Ovary (tissue), 10 donors: ENCODE measurements at places on chromosomes 1 and 21.

GRCh38 chr1:219931033-219931432 is 2.7 kb upstream of the SLC30A10 start:
- DNase-seq = no peak

DNA sequence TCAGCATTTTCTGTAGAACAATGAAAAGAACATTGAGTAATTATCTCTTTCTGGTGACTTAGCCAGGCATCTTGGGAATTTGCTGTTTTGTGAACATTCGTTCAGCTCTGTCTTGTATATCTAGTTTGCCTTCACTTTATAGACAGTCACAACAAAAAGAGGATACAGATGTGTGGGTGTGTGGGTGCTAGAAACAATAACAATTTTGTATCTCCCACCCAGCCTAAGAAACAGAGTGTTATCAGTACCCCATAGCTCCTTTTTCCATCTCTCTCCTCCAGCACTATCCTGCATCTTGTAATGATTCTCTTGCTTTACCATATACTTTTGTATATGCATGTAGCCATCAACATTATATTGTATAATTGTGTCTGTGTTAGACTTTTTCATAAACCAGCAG is 33.0 kb downstream of the AK4 start:
- DNase-seq = no peak

- DNase-seq = peak; percentile 46
Observed at GRCh38 chr1:91736715-91737615, 149.0 kb downstream of the TGFBR3 start.

DNA sequence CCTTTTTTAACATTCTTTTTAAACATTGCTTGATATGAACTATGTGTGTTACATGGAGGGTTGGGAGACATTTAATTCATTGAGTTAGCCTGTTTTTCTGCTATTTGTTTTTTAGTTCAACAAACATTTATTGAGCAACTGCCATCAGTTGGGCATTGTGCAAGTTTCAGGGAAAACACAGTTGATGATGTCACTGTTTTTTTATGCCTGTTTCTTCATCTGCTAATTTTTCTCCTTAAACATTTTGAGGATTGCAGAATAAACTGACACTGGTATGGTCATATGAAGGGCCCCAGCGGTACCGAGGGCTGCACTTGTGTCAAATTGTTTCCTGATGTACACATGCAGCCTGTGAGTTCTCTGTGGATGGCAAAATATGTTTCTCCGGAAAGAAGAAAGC is 253.0 kb downstream of the FGGY start:
- no peak for DNase-seq

- DNase-seq = no peak
Observed at GRCh38 chr1:31503570-31503969, 72.7 kb upstream of the TINAGL1 start.

DNA sequence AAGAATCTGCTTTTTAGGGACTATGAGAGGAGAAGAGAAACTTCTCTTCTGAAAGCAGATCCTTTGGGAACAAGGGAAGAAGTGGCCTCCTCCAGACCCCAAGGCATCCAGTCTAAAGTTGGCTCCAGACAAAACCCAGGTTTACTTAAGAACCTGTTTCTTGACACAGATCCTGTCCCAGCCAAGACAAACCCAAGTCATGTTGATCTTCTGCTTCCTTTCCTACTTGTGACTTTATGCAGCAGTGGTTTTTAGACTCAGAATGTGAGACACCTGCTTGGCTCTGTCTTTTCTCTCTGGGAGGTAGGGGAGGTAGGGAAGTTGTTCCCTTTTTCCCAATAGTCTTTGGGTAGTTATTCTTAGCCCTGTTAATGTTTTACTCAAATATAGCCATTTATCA is 38.3 kb downstream of the ELAPOR1 start:
- DNase-seq = no peak

DNA sequence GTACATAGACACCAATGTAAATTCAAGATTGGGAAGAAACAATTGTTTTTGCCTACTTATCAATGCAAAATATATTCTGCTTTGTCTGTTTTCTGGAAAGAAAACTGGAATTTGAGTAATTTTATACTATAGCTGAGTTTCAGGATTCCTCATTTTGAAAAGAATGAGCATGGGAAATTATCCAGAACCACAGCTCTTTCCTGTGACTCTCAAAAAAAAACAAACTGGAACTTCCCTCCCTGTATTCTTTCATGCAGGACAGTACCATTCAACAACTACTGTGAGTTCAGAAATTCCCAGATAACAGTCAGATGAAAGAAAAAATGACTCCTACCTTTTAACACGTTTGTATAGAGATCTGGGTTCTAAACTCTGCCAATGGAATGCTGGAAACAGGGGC is 372.4 kb downstream of the TGFB2 start:
- no peak for DNase-seq

DNA sequence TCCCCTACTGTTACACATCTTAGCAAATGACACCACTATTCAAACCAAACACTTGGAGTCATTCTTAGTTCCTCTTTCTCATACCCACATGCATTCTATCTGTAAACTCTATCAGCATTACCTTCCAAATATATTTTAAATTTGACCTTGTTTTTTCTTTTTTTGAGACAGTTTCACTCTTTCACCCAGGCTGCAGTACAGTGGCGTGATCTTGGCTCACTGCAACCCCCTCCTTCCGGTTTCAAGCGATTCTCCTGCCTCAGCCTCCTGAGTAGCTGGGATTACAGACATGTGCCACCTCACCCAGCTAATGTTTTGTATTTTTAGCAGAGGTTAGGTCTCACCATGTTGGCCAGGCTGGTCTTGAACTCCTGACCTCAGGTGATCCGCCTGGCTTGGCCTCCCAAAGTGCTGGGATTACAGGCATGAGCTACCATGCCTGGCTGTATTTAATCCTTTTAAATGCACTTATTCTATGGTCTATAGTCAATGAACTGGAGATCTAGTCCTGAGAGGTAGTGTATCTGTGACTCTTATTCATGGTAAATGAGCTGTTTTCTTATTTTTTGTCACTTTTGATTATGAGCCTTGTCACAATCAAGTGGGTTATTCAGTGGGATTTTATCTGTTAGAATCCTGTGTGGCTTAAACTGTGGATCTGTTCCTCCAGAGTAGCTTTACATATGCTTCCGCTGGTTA is 73.1 kb downstream of the GATAD2B start:
- no peak for DNase-seq

DNA sequence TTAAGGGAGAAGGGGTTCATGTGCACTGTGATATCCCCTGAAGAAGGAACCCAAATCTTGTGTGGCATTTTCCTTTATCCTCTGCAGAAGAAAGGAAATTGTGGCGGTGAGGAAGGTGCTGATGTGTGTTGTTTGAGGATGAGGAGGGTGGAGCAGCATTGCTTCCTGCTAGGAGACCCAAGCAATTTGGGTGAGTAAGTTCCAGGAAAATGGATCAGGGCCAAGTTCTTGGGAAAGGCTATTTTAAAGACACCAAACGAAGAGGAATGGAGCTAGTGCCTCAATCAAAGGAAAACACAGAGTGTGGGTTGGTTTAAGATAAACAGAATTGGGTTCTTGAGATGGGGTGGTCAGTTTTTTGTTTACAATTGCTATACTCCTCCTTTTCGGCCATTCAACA is 86.7 kb upstream of the MARK1 start:
- DNase-seq = no peak

GRCh38 chr1:80523861-80524260 is 1276.9 kb upstream of the ADGRL2 start:
- DNase-seq = no peak

- DNase-seq = no peak
Observed at GRCh38 chr1:22832414-22832786, 121.8 kb downstream of the EPHB2 start.

DNA sequence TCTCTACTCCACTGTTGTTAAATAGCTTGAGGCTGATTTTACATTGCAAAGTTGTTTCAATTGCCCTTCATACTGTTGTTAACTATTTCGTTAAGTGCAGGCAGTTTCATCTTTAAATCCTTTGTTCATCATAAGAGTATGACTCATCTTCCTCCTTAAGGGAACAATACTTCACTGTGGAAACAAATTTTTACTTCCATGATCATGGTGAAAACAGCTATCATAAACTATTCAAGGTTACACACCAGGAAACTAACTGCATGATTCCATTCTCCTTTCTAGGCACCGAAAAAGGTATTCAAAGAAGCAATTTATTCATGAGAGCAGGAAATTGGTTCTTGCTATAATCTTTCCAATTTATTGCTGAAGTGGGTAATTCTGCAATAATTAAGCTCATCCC is 593.2 kb downstream of the LRRIQ3 start:
- DNase-seq = no peak

GRCh38 chr1:232547938-232548484 is 81.9 kb downstream of the SIPA1L2 start:
- DNase-seq = no peak

DNA sequence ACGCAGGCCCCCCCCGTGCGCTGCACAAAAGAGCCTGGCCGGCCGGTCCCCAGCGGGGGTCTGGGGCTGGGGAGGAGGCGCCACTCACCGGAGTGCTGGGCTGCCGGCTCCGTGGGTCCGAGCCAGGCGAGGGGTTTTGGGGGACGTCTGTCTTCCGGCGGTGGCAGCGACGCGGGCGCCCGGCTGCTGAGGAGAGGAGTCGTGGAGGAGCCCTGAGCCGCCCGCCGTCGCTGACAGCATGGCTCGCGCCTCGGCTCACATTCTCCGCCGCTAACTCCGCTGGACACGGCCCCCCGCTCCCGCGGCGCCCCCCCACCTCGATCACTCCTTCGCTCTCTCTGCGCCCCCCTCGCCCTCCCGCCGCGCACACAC is 649 bp downstream of the AHDC1 start:
- DNase-seq = peak; percentile 79

DNA sequence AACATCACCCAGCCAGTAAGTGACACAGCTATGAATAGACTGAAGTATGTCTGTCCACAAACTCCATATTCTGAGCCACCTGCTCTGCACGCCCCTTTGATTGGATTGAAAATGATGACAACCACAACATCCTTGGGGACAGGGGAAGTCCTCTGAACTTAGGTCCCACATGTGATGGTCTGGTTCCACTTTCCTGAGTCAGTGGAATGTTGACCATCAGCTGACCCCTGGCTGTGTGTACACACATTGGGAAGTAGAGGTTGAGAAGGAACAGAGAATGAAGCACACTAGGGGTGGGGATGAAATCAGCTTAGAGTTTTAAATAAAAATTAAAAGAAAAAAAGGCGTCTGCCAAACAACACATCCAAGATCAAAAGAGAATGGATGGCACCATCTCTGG is 8.0 kb upstream of the DISP3 start:
- no peak for DNase-seq

DNA sequence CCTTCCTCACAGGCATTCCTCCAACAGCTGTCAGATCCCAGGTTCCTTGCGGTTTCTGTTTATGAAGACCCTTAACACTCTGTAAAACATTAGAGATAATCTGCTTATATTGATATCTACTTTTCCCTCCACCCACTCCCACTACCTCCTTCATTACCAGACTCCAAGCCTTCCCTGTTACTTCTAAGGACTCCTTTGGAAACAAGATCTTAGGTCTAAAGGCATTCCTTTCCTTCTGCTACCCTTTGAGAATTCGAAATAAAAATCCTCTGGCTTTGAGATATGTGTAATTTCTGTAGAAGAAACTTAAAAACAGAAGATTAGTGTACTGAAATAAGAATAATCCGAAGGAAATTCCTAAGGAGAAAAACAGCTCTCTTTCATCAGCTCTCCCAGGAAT is 23.7 kb upstream of the LYPLAL1 start:
- no peak for DNase-seq

DNA sequence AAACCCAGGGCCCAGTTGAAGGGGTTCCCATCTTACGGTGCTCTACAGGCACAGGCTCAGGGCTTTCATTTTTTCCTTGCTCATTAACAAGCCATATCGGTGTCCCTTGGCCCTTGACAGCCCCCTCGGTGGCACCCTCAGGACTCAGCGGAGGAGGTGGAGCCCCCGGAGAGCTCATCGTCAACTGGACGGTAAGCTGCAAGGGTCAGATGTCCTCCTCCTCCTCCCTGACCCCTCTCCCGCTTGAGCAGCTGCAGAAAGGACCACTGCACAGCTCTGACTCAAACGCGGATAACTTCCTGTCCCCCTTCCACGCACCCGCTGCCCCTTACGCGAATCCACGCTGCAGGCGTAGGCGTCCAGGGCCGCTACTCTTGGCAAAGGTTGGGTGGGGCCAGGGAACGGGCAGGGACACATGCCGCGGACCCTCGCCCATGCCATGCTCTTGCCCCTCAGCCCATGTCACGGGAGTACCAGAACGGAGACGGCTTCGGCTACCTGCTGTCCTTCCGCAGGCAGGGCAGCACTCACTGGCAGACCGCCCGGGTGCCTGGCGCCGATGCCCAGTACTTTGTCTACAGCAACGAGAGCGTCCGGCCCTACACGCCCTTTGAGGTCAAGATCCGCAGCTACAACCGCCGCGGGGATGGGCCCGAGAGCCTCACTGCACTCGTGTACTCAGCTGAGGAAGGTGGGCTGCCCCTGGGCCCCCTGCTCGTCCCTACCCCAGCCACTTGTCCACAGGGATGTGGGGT is 14.7 kb downstream of the TMEM81 start:
- no peak for DNase-seq

DNA sequence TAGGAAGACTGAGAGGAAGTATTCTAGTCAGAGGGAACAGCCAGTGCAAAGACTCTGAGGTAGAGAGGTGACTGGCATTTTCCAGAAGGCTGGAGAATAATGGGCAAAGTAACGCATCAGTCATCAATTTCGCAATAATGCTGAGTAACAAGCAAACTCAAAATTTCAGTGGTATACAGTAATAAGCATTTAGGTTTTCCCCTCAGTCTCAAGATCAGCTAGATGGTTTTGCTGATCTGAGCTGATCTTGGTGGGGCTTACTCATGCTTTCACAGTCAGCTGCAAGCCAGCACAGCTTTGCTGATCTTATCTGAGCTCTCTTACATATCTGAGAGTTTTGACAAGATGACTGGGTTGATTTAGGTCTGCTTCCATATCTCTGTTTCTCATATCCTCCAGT is 108.7 kb downstream of the TSEN15 start:
- no peak for DNase-seq
